ENCODE measurements at places on chromosomes 12 and 14.

DNA sequence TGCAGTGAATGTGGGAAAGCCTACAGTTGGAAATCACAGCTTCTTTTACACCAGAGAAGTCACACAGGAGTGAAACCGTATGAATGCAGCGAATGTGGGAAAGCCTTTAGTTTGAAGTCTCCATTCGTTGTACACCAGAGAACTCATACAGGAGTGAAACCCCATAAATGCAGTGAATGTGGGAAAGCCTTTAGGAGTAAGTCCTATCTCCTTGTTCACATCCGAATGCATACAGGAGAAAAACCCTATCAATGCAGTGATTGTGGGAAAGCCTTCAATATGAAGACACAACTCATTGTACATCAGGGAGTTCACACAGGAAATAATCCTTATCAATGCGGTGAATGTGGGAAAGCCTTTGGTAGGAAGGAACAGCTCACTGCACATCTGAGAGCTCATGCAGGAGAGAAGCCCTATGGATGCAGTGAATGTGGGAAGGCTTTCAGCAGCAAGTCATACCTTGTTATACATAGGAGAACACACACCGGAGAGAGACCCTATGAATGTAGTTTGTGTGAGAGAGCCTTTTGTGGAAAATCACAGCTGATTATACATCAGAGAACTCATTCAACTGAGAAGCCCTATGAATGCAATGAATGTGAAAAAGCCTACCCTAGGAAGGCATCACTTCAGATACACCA lies 24.6 kb downstream of the ZNF26 start:
- no peak for DNase-seq

DNA sequence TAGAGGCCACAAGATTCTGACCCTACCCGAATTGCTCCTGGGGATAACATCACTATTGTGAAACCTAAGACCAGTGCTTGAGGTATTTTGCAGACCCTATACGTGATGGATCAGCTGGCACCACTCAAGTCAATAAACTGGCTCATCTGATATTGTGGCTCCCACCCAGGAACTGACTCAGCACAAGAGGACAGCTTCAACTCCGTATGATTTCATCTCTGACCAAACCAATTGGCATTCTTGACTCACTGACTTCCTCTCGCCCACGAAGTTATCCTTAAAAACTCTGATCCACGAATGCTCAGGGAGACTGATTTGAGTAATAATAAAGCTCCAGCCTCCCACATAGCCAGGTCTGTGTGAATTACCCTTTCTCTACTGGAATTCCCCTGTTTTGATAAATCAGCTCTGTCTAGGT lies 1036.1 kb upstream of the TMEM132C start:
- no peak for DNase-seq

DNA sequence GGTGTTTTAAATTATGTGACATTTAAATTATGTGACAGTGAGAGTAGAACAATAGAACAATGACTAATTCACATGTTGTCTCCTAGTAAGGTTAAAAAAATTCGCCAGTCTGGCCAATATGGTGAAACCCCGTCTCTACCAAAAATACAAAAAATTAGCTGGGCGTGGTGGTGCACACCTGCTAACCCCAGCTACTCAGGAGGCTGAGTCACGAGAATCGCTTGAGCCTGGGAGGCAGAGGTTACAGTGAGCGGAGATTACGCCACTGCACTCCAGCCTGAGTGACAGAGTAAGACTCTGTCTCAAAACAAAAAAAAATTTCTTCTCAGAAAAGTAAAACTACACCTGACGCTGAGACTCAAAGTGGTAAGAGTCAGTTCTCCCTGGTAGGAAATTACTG lies 2.7 kb downstream of the CS start:
- DNase-seq: no peak

DNA sequence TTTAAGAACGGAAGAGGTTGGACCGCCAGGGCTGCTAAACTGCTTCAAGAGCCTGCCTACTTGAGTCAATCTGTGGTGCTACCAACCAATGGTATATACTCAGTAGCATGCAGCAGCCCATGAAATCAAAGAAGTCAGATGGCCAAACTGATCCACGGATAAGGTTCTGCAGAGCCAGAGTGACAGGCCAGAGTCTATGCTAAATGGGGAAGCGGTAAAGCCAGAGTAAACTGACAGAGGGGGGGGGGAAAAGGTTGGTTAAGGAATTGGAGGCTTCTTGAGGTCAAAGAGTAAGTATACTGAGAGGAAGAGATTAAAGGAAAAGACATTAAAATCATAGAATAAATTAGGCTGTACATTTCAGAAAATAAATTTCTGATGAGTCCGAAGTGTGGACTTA lies 15.4 kb upstream of the SLC6A13 start:
- DNase-seq: no peak

DNA sequence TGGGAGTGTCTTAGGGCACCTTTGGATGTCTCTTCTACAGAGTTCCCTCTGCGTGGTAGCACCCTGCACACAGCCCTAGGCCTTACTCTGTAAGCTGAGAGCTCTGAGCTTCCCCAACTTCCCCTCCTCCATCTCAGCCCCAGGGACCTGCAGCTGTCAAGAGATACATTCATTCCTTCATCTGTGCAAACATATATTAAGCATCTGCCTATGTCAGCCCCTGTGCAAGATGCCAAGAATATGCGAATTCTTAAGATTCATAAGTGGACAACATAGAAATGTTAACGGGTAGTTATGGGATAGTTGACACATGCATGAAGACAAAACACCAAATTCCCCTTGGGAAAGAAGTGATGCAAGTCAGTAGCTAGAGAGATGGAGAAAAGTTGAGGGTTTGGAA lies 190.8 kb downstream of the SLC41A2 start:
- no peak for DNase-seq

GRCh38 chr12:68037616-68038255 lies 48.5 kb downstream of the IFNG-AS1 start:
- no peak for DNase-seq

- DNase-seq: no peak
Measured at GRCh38 chr12:1883513-1883912, 34.9 kb downstream of the CACNA2D4 start.

DNA sequence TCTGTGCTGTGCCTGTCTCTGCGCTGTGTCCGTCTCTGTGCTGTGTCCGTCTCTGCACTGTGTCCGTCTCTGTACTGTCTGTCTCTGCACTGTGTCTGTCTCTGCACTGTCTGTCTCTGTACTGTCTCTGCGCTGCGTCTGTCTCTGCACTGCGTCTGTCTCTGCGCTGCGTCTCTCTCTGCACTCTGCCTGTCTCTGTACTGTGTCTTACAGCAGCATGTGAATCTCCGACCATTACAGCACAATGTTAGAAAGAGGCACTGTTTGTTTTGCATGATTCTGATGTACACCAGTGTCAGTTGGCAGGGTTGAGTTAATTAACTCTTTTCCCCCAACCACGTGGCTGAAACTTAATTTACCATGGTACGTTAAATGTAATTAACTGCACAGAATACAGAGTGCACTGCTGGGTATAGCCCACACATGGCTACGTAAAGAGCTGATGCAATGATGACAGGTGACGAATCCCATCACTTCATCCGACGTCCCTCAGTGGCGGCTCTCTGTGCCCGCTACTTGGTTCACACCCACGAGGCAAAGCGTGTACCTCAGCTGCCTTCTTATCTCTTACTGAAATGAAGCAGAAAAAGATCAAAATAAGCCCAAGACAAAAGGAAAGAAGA lies 127.7 kb upstream of the SFSWAP start:
- no peak for DNase-seq

GRCh38 chr12:97456571-97457188 lies 5.9 kb upstream of the RMST start:
- no peak for DNase-seq

GRCh38 chr12:108511633-108512540 lies 3.2 kb upstream of the FICD start:
- DNase-seq: peak; percentile 56

DNA sequence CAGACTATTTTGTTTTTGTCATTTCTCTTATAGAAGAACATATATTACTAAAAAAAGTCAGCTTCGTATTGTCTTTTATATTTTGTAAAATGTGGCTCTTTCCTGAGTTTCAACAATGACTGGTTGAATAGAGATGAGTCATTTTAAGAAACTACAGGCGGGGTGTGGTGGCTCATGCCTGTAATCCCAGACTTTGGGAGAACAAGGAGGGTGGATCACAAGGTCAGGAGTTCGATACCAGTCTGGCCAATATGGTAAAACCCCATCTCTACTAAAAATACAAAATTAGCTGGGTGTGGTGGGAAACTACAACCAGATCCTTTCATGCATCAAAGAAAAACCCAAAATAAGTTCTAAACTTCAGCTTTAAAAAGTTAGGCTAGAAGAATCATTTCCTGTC lies 28.8 kb downstream of the HECTD4 start:
- no peak for DNase-seq

- DNase-seq: no peak
Measured at GRCh38 chr14:99976021-99976420, 89.2 kb upstream of the EVL start.

- no peak for DNase-seq
Measured at GRCh38 chr12:131044136-131044535, 90.4 kb downstream of the ADGRD1 start.

- DNase-seq: no peak
Measured at GRCh38 chr12:16020031-16020430, 108.9 kb downstream of the DERA start.

DNA sequence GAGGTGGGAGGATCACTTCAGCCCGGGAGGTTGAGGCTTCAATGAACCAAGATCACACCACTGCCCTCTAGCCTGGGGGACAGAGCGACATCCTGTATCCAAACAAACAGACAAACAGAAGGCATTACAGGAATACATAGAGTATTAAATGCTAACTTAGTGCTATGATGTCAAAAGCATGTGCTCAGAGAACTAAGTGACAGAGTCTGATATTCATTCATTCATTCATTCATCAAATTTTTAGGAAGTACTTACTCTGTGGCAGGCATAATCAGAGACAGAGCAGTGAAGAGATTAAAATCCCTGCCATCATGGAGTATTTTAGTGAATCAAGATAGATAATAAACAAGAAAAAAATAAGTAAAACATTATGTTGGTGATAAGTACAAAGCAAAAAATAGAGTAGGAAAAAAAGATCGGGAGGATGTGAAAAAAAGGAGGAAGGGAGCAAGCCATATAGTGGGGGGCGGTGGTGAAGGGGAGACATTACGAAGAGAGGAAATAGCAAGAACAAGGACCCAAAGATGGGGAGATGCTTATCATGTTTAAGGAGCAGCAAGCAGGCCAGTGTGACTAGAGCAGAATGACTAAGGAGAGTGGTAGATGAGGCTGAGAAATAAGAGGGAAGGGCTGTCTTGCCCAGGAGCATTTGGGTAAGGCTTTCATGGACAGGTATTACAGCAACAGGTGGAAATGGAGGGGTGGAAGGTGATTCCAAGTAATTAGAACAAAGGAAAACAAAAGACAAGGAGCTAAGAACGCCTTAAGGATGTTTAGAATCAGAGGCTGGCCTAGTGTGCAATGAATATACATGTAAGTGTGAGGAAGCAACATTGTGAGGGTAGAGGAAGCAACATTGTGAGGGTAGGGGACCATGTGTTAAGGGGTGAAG lies 2.8 kb downstream of the MAP4K5 start:
- DNase-seq: no peak

DNA sequence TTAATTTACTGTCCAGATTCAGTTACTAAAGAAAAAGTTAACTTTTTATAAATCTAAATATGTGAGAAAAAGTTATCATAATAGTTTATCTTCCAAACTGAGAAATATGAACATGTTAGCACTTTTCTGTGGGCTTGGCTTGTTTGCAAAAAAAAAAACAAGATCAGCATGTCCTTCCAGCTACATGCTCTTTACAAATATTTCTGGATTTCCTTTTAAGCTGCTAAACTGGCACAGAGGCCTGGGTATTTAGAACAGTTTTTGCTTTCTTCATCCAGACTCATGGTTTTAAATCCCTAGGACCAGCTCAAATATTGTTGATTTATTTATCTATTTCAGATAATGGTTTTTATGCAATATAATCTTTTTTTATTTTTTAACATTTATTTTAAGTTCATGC lies 1444.5 kb upstream of the FLRT2 start:
- DNase-seq: no peak

- DNase-seq: no peak
Measured at GRCh38 chr12:114293571-114294302, 112.2 kb downstream of the TBX5 start.

- no peak for DNase-seq
Measured at GRCh38 chr12:91492648-91493047, 310.0 kb upstream of the DCN start.

DNA sequence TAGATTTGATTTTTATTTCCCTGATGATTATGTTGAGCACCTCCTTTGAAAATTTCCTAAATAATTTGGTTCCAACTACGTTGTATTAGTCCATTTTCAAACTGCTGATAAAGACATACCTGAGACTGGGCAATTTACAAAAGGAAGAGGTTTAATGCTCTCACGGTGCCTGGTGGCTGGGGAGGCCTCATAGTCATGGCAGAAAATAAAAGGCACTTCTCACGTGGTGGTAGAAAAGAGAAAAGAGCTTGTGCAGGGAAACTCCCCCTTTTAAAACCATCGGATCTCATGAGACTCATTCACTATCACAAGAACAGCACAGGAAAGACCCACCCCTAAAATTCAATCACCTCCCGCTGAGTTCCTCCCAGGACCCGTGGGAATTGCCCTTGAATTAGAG lies 372.3 kb downstream of the RPL10L start:
- no peak for DNase-seq
